ENCODE measurements at places on chromosomes 5 and 9. TPM values are rescaled to one million over a fixed set of nuclear protein-coding genes. Genes with fewer than 3 reads are reported as not detected.

The SPATA31C2 gene
- not detected for total RNA-seq

The IL17B gene
- total RNA-seq = not detected

DNA sequence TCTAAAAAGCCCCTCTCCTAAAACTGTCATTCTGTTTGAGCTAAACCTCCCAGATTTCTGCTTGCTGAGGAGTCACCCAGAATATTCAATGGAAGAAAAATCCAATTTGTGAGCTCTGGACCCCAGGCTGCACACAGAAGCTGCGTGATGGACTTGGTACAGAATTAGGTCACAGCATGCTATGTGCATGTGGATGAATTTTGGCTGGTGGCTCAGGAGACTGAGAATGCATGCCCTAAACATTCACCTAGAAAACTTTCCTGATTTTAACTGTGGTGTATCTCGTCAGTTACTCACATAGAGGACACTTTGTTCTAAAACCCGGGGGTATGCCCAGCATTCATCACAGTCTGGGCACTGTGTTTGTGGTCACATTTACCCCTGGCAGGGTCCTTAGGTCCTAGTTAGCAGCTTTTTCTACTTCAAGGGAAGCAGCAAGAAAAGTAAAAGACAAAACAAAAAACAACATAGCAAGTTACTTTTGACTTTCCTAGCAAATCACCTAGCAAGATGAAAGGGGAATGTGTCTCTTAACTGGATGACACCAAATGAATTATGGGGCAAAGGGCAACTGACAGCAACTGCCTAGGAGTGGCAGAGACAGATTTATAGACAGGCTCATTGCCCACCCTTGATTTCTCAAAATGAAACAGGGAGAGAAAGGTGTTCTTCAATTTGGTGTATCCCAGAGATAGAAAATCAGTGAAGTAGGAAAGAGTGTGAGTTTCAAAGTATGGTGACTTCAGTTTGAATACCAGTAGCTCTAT, 8.3 kb upstream of the SHROOM1 start:
- no peak for DNase-seq

DNA sequence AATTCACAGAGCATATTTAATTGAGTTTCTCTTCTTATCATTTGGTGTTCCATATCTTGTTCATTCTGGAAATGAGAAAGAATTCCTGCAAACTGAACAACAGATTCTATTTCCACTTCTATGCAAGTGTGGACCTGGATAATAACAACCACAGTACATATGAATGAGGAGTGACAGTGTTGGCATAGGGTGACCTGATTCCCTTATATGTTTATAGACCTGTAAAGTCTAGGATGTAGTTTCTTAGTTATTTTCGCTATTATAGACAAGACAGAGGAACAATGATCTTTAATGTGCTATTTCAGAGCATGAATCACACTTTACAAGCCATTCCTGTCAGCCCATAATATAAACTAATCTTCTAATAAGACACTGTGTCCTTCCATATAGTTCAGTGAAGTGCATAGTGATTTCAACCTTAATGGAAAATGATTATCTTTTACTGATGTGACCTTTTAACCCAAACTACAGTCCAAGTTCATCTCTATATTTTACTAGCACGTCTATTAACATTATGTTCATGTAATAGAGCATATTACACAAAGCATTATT, 88.2 kb upstream of the FAM174A start:
- no peak for DNase-seq

GRCh38 chr9:136229096-136230065, 16.2 kb downstream of the QSOX2 start:
- no peak for DNase-seq

The MEIKIN gene
- not detected for total RNA-seq

The BSPRY gene
- total RNA-seq = not detected

DNA sequence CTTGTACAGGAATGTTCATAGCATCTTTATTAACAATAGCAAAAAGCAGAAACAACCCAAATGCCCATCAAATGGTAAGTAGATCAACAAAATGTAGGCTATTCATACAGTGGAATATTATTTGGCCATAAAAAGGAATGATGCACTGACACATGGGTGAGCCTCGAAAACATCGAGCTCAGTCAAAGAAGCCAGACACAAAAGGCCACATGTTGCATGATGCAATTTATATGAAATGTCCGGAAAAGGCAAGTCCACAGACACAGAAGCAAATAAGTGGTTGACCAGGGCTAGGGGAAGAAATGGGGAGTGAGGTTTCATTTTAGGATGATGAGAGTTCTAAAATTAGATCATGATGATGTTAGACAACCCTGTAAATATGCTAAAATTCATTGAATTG, 16.5 kb upstream of the SLC2A8 start:
- DNase-seq = no peak

- no peak for DNase-seq
These were observed 21.7 kb downstream of the TMEM171 start for GRCh38 chr5:73142035-73142434.

The IL9 gene
- not detected for total RNA-seq

- DNase-seq = no peak
These were observed 39.7 kb upstream of the HSD17B4 start for GRCh38 chr5:119412279-119413227.

The SPATA31E1 gene
- total RNA-seq = not detected

- no peak for DNase-seq
These were observed 19.4 kb upstream of the DEPDC1B start for GRCh38 chr5:60719329-60719728.

The NEUROG1 gene
- not detected for total RNA-seq

- DNase-seq = no peak
These were observed 9.1 kb downstream of the GFPT2 start for GRCh38 chr5:180343831-180344695.

All from pulmonary artery endothelial cell (primary cell).